ENCODE measurements at places on chromosomes 11 and 22.

DNA sequence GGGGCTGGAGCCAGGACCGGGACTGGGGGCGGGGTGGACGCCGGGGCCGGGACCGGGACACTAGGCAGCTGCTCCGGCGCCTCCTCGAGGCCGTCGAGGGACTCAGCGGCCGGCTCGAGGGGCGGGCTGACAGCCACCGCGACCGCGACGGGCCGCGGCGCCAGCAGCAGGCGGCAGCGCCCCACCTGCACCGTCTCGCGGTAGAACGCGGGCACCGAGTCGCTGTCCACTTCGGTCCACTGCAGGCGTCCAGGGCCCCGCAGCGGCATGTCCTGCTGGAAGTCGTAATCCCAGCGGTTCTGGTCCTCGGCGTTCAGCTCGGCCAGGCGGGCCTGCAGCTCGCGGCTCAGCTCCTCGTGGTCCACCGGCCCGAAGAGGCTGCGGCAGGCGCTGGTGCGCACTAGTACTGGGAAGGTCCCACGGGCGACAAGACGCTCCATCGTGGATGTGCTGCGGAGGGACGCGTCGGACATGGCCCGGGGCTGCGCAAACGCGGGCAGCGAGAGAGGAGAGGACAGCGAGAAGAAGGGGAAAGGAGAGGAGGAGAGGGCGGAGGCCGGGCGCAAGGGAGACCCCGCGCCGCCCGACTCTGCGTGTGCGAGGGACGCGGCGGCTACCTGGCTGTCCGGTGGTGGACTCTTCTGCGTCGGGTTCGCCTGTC, 428 bp downstream of the CDKN1C start:
- H3K27ac ChIP-seq = peak overlapping the region; percentile 90
- H3K27me3 ChIP-seq = no peaks in the 10 kb centered on the region
- DNase-seq = no peak
- no peaks in the 10 kb centered on the region for H3K36me3 ChIP-seq
- peak overlapping the region; percentile 85 for H3K4me3 ChIP-seq

DNA sequence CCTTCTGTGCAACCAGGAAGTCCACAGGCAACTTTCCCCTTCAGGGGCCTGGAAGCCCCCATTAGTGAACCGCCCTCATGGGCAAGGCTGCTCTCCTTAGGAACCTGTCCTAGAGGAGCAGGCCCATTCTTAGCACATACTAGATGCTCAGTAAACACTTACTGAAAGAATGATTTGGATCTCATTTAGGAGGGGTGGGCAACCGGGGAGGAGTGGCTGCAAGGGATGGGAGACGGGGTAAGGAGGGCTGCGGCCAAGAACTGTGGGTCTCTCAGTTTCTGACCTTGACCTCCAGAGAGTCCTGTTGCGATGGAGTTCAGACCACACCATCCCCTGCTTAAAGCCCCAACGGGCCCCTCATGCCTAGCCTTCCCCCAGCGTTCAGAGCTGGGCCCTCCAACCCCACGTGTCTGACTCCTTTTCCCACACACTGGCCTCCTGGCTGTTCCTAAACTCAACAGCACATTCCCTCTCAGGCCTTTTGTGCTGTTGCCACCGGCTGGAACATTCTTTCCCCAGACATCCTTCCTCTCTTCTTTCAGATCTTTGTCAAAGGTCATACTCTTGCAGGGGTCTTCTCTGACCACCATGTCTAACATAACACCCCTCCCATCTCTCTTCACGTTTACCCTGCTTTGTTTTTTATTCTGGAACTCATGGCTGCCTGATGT, 20.7 kb upstream of the PICK1 start:
- no peak overlapping the region for H3K4me3 ChIP-seq
- DNase-seq = no peak
- H3K4me1 ChIP-seq = peaks cover 22% of the 10 kb centered on the region
- H3K36me3 ChIP-seq = no peaks in the 10 kb centered on the region
- H3K27me3 ChIP-seq = no peaks in the 10 kb centered on the region

DNA sequence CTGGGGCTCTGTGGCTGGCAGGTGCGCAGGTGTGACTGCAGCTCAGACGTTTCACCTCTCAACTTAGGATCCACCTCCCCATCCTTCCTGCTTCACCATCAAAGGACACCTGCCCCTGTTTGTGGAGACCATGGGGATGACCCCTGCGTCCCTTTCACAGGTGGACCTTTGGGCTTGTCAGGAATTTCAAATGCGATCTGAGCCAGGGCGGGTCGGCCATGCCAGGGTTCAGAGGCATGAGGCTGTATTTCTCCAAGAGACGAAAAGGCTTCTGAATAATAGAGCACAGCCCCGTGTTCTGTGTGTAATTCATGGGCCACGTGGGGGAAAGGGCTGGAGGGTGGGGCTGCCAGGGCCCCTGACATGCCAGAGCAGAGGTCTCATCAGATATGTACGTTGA, 668.0 kb downstream of the BRD1 start:
- H3K36me3 ChIP-seq = no peaks in the 10 kb centered on the region
- H3K4me1 ChIP-seq = no peaks in the 10 kb centered on the region
- no peak for DNase-seq
- no peak overlapping the region for H3K4me3 ChIP-seq
- H3K27ac ChIP-seq = no peak overlapping the region
- no peaks in the 10 kb centered on the region for H3K27me3 ChIP-seq

DNA sequence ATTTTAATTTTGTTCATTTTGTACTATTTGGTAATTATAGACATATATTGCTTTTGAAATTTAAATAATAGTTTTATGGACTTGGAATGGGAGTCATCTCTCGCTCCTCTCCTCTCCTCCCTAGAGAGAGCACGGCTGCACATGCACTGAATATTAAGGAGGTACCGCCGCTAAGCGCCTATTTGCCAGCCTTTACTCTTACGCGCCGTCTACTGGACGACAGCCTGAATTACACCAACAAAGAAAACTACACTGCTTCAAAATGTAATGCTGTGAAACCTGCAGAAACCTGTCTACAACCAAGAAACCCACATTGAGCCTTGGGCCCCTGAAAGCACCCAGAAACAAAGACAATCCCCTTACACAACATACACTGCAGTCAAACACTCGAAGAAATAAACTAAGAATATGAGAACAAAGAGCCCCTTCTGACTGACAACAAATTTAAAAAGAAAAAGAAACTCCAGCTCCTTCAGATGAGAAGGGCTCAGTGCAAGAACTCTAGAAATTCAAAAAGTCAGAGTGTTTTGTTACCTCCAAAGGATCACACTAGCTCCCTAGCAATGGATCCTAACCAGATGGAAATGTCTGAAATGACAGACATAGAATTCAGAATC, 737.2 kb downstream of the LRRC4C start:
- H3K4me3 ChIP-seq = no peak overlapping the region
- no peak overlapping the region for H3K27ac ChIP-seq
- no peaks in the 10 kb centered on the region for H3K27me3 ChIP-seq
- H3K36me3 ChIP-seq = no peaks in the 10 kb centered on the region

DNA sequence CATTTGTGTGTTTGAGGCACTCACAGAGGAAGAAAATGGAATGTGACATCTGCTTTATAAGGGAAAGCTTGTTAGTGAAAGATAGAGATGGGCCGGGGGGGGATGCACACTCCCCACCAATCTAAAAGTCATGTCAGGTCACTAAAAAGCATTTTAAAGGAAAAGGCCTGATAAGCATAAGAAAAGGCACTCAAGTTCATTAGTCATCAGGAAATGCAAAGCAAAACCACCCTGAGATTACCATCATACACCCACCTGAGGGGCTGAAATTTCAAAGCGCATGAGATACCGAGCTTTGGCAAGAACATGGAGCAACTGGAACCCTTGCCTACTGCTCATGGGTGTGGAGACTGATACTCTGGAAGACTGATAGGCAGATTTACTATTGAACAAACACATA, 77.9 kb upstream of the ANO1 start:
- H3K36me3 ChIP-seq = no peaks in the 10 kb centered on the region
- no peaks in the 10 kb centered on the region for H3K27me3 ChIP-seq
- H3K4me3 ChIP-seq = no peak overlapping the region

- no peak overlapping the region for H3K4me3 ChIP-seq
- peaks cover 6% of the 10 kb centered on the region for H3K27me3 ChIP-seq
- DNase-seq = peak; percentile 65
- H3K36me3 ChIP-seq = no peaks in the 10 kb centered on the region
Observed at GRCh38 chr11:71250523-71251150, 1.7 kb downstream of the SHANK2 start.

- H3K27me3 ChIP-seq = no peaks in the 10 kb centered on the region
- no peak for DNase-seq
- H3K36me3 ChIP-seq = no peaks in the 10 kb centered on the region
Observed at GRCh38 chr11:120344302-120345004, 8.2 kb downstream of the ARHGEF12 start.

DNA sequence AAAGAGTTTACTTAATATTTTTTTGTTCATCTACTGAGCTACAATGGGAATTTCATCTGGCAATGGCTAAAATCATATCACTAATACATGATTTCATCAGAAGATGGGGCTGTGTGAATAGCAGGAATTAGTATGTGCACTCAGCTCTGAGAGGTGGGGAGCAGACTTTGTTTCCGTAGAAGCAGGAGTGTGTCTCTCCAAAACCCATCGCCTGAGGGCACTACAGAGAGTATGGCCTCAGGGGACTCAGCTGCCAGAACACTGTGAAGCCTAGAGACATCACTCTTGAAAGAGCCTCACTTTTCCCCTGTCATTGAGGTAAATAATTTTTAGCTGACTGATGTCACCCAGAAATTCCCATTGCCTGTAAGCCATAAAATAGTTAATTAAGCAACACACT, 261.4 kb upstream of the ISX start:
- peaks cover 22% of the 10 kb centered on the region for H3K4me1 ChIP-seq
- H3K36me3 ChIP-seq = no peaks in the 10 kb centered on the region
- no peak overlapping the region for H3K27ac ChIP-seq
- H3K27me3 ChIP-seq = no peaks in the 10 kb centered on the region
- DNase-seq = no peak

DNA sequence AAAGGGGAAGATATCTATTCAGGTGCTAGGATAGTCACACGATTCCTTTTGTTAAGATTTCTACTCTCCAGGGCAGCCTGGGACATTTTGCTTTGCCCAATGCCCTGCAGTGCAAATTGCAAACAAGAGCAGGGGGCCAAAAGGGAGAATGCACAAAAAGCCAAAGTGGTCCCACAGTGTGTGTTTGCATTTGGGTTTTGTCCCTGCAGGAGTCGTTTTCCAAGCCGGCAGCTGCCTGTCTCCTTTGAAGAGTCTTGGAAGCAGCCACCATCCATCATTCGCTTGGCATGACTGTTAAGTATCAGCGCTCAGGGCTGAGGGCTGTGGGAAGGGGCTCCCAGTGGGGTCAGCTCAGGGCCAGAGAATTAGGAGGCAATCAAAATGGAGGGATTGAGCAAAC, 184.7 kb downstream of the MIAT start:
- no peaks in the 10 kb centered on the region for H3K27me3 ChIP-seq
- no peaks in the 10 kb centered on the region for H3K4me1 ChIP-seq
- no peak for DNase-seq
- no peak overlapping the region for H3K4me3 ChIP-seq
- no peaks in the 10 kb centered on the region for H3K36me3 ChIP-seq

- H3K4me3 ChIP-seq = no peak overlapping the region
- H3K27me3 ChIP-seq = no peaks in the 10 kb centered on the region
- no peak overlapping the region for H3K27ac ChIP-seq
- H3K4me1 ChIP-seq = no peaks in the 10 kb centered on the region
Observed at GRCh38 chr11:120023120-120023519, 114.8 kb downstream of the TRIM29 start.

DNA sequence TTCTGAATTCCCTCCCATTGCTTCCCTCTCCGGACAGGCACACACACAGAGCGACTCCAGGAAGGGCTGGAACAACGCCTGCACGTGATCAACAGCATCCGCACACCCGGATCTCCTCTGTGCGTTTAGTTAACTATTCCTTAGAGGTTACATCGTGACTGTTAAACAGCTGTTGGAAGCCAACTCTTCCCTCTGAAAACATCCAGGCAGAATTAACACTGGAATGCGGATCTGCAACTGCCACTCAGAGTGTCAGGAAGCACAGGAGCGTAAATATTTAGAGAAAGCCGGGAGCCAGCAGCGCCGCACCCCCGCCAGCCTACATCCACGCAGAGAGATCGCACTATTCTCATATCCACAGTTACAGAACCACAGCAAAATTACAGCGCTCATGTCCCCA, 46.2 kb downstream of the SHANK2 start:
- no peak overlapping the region for H3K4me3 ChIP-seq
- no peak overlapping the region for H3K27ac ChIP-seq
- no peaks in the 10 kb centered on the region for H3K36me3 ChIP-seq
- H3K27me3 ChIP-seq = no peaks in the 10 kb centered on the region

DNA sequence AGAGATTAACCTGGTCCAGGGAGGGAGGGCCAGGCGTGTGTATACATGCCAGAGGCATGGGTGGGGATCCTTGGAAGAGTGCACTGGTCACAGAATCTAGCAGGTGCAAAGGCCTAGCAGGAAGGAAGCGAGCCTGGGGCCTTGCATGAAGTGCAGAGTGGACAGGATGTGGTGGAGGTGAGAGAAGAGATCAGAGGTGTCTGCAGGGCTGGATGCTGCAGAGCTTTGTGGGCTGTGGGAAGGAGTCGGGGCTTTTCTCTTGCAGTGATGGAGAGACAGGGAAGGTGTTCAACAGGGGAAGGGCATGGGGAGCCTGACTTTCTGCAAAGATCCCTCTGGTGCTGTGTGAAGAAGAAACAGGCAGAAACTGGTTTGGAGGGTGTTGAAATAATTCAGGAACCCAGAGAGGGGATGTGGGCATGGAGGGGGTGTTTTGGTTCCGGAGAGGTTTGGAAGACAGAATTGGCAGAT, 2.5 kb upstream of the TPST2 start:
- no peak for DNase-seq
- no peak overlapping the region for H3K4me3 ChIP-seq
- no peaks in the 10 kb centered on the region for H3K36me3 ChIP-seq
- no peaks in the 10 kb centered on the region for H3K27me3 ChIP-seq
- peaks cover 15% of the 10 kb centered on the region for H3K4me1 ChIP-seq

DNA sequence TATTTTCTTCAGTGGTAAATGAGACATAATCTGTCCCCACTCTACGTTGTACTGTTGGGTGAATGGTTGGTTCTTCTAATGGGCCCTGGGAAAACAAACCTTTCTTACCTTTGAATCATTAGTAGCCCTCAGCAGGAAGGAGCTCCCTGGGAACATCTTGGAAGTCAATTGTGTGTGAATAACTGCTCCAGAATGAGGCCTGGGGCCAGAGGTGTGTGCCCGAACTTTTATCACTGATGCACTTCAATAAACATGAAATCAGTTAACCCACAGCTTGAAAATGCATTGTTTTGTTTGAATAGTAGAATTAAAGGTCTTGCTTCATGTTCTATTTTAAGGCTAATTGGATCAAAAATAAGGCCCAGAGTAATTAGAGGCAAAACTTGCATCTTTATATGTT, 67.1 kb downstream of the NAV2 start:
- H3K36me3 ChIP-seq = no peaks in the 10 kb centered on the region
- DNase-seq = no peak
- H3K4me3 ChIP-seq = no peak overlapping the region
- no peak overlapping the region for H3K27ac ChIP-seq
- peaks cover 9% of the 10 kb centered on the region for H3K4me1 ChIP-seq
- H3K27me3 ChIP-seq = no peaks in the 10 kb centered on the region

DNA sequence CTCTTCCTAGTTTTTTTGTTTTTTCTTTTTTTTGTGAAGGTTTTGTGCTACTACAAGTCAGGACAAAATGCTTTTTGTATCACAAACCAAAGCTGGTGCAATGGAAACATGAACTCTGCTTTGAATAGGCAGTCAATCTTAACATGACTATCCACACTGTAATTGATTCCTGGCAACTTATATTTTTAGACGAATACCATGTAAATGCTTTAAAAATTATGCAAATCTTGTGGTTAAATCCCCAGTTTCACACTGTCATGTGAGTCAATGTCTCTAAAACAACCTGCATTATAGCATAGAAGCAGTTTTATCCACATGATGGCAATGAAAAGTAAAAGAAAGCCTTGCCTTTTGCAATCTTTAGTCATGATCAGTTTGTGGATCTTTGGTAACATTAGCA, 8.9 kb downstream of the TRPC6 start:
- H3K4me3 ChIP-seq = no peak overlapping the region
- H3K27me3 ChIP-seq = no peaks in the 10 kb centered on the region
- H3K4me1 ChIP-seq = no peaks in the 10 kb centered on the region
- no peak for DNase-seq
- no peaks in the 10 kb centered on the region for H3K36me3 ChIP-seq
- H3K27ac ChIP-seq = no peak overlapping the region

Data from vagina (tissue), 2 donors.